ENCODE measurements at places on chromosomes 6 and 20.

DNA sequence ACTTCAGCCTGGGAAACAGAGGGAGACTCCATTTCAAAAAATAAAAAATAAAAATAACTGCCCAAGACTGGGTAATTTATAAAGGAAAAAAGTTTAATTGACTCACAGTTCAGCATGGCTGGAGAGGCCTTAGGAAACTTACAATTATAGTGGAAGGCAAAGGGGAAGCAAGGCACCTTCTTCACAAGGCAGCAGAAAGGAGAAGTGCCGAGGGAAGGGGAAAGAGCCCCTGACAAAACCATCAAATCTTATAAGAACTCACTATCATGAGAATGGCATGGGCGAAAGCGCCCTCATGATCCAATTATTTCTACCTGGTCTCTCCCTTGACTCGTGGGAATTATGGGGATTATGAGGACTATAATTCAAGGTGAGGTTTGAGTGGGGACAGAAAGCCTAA is 95.5 kb upstream of the LGSN start:
- no peak for DNase-seq

GRCh38 chr20:46232539-46232938 is 75.8 kb downstream of the CDH22 start:
- DNase-seq: no peak

DNA sequence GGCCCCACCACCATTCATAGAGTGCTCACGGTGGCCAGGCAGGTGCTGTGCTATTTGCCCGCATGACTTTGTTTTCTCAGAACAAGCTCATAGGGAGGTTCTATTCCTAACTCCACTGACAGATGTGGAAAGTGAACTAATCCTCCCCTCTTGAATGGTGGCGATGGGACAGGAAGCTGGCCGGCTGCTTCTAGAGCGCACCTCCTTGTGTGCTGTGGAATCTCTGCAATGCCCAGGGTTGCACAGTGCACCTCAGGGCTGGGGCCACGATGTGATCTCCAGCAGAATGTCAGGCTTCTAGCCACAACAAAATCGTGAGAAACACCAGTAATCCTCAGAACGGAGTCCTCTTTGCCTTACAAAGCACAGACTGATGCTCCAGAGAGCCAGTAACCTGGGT is 53.8 kb upstream of the SLC22A23 start:
- DNase-seq: no peak

- DNase-seq: no peak
Observed at GRCh38 chr20:34626992-34627391, 49.9 kb downstream of the PIGU start.

DNA sequence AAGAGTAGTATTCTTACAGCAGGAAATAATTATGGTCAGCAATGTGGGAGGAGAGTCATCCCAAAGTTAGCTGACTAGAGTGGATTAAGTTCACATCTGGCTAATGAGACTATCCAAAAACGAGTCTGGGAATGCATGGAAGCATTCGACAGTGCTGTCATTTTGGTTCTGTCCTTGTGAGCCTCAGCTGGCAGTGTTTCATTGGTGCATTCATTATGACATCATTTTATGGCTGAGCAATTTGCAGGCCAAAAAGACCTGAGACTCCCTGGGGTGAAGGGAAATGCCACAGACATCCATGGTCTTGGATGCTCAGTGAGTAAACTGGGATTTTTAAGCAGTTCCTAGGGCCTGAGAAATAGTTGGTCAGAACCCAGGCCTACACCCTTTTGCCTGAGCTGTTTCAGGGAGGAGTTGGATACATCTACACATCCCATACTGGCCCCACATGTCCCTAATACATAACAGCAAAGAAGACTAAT is 196.4 kb upstream of the CCN2 start:
- no peak for DNase-seq

DNA sequence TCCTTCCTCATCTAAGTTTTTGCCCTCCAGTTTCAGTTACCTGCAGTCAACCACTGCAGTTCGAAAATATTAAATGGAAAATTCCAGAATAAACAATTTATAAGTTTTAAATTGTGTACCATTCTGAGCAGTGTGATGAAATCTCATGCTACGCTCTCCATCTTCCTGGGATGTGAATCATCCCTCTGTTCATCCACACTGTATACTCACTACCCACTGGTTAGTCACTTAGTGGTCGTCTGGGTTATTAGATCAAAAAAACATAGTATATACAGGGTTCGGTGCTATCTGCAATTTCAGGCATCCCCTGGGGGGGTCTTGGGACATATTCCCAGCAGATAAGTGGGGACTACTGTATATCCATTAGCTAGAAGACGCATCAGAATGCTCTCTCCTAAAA is 151.9 kb upstream of the SLC22A16 start:
- no peak for DNase-seq

DNA sequence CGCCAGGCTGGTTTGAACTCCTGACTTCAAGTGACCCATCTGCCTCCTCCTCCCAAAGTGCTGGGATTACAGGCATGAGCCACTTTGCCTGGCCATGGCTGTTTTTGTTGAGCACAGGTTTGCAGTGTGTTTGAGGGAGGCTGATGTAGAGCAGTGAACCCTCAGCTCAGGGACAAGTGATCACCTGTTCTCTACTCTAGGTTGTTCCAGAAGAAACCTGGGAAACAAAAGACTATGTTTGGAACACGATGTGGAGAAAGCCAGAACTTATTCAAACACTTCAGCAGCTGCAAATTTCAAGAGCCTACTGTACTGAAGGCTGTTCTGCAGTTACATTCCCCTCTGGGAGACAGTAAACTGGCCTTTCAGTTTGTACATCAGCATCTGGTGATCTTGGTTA is 4.7 kb downstream of the TULP1 start:
- DNase-seq: no peak

DNA sequence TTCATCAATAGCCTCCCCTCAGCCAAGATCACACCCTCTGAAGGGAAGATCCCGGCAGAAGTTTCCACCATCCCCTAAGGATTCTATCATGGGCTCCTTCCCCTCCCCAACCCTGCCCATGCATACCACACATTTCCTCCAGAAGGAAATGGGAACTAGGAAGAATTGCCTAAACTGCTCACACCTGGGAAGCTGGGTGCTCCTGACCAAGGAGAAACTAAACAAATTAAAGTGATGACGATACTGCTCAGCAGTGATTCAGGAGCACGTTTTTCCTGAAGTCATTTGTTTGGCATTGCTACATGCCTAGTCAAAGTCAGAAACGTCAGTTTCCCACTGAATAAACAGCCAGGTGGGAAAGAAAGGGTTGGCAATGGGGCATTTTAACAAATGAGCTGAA is 136.1 kb upstream of the CDYL start:
- DNase-seq: no peak

DNA sequence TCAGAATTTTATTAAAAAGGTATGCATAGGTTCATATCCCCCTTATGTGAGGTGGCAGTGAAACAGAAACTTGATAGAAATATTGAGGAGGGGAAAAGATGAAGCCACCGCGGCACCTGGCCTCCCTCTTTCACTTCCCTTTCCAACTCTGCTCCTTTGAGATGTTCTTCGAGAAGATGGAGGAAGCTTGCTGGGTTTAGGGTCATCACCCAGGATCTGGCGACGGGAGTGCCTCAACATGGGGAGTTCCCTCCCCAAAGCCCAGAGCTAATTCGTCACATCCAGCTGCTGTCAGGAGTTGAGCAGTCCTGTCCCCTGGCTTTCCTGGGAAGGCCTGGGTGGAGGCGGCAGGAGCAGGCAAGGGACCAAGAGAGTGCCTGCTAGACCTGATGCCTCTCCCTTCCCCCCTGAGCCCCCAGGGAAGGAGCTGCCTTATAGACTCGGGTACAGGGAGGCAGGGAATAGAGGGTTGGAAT is 29.1 kb downstream of the RREB1 start:
- DNase-seq: no peak

DNA sequence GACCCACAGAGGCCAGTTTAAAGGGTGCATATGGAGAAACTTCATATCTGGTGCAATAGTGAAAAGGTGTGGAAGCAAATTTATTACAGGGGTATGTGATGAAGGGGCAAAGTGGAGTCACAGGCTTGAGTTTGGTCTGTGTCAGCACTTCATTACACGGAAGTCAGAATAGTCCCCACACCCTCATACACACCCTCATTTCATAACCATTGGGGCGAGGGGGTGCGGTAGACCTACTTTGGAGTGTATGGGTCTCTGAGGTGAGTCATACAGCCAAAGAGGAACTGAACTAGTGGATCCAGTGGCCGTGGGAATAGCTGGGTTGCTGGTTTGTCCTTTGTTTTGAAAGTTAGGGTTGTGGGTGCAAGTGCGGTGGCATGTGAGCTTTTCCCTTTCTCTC is 3.3 kb downstream of the TM9SF4 start:
- DNase-seq: no peak

DNA sequence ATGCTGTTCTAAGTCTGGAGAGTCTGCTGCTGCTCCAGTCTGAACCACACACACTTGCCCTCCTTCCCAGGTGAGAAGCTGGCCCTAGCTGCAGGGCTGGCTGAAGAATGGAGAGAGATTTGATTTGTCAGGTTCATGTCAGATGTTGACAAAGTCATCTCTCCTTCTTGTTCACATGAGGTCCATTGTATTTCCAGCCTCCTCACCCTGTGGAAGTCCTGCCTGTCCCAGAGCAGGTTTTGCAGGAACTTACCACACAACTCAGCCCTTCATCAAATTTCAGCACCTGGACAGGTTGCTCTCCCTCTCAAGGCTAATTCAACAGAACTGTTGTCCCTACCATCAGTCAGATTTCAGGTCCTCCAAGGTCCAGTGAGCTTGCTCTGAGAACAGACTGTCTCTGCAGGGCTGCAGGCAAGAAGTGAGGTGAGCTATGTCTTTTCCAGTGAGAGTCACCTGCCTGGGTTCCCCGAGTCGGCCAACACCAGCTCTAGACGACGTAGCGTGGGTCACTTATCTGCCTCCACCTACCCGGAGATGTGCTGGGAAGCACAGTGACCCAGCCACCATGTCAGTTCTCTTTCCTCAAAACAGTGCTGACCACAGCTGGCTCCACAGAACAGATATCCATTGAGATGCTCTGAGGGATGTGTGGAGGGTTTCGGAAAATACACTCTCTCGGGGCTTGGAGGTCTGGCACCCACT is 58.0 kb upstream of the CD93 start:
- DNase-seq: no peak

DNA sequence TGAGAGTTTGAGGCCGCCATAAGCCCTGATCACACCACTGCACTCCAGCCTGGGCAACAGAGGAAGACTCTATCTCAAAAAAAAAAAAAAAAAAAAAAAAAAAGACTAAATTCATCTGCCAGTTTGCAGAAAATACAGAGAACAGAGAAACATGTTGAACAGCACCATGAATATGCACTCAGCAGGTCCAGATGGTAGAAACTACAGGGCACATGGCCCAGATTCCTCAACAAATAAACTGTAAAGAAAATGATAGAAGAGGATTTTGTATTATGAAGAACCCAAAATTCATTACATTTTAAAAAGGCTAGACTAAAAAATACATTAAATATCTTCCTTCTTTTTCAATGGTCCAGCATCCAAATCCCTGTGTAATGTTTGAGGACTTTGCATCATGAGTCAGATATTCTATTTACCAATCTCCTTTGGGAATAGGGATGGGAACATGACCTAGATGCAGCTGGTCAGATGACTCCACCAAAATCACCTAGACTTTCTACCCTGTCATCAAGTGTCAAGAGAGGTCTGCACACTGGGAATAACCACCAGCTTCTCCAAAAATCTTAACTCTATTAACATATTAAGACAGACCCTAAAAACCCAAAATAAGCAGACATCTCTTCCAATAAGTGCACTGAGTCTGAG is 189.1 kb upstream of the TCF21 start:
- no peak for DNase-seq

DNA sequence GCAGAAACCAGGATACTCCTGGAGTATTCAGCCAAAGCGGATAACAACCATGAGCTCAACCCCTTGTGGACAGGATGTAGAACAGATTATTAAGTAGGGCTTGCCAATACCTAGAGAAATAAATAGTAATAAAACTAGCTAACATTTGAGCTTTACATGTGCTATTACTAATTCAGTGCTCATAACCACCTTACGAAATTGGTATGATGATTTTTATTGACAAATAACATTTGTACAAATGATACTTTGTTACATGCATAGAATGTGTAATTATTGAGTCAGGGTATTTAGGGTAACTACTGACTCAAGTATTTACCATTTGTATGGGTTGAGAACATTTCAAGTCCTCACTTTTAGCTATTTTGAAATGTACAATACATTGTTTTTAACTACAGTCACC is 287.9 kb downstream of the CDC5L start:
- DNase-seq: no peak

GRCh38 chr6:133701633-133702331 is 187.1 kb upstream of the TCF21 start:
- DNase-seq: no peak

- no peak for DNase-seq
Observed at GRCh38 chr6:98808541-98809210, 25.7 kb upstream of the POU3F2 start.
